ENCODE measurements at places on chromosomes 16 and 17.

DNA sequence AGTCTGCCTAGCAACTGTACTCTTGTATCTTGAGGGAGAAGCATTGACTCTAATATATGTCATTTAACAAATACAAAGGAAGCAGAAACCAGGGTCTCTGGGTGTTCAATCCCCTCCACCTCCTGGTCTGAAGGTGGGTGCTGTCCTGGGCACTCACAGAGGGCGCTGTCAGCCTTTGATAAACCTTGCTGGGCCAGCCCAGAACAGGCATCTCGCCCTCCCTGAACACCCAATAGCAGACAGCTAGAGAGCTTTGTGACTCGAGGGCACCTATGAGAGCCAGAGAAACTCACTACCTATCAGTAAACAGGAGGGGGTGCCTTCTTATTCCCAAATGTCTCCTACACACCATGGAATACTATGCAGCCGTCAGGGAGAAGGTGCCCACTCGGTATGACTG is 6.4 kb upstream of the PIPOX start:
- DNase-seq, result no peak

DNA sequence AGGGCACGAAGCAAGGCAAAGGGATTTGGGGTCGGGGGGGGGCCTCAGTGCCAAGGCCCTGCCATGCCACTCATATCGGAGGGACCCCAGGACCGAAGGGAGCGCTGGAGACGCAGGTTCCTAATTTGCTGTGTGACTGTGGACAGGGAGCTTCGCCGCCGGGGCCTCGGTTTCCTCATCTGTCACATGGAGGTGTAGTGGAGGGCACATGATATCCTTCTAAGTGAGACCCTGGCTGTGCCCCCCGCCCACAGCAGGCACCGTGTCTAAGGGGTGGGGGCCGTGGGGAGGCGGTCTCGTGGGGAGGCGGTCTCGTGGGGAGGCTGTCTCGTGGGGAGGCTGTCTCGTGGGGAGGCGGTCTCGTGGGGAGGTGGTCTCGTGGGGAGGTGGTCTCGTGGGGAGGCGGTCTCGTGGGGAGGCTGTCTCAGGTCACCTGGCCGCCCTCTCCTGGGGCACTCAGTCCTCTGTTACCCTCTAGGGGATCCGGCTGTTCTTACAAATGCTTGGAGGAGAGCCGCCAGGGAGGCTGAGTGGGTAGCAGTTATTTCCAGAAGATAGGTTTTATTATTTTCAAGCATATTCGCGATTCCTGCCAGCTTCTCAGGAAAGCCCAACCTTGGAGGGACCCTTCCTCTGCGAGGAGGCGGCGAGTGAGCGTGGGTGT is 205.0 kb downstream of the NTN1 start:
- no peak for DNase-seq

GRCh38 chr17:30310562-30310961 is 18.8 kb upstream of the BLMH start:
- no peak for DNase-seq

- no peak for DNase-seq
Observed at GRCh38 chr16:67529582-67530012, 968 bp downstream of the RIPOR1 start.

- DNase-seq, result no peak
Observed at GRCh38 chr16:57358086-57358420, 530 bp upstream of the CCL22 start.

- no peak for DNase-seq
Observed at GRCh38 chr17:3943240-3943891, 20.9 kb downstream of the ATP2A3 start.

GRCh38 chr16:69048328-69049120 is 56.9 kb upstream of the HAS3 start:
- no peak for DNase-seq

DNA sequence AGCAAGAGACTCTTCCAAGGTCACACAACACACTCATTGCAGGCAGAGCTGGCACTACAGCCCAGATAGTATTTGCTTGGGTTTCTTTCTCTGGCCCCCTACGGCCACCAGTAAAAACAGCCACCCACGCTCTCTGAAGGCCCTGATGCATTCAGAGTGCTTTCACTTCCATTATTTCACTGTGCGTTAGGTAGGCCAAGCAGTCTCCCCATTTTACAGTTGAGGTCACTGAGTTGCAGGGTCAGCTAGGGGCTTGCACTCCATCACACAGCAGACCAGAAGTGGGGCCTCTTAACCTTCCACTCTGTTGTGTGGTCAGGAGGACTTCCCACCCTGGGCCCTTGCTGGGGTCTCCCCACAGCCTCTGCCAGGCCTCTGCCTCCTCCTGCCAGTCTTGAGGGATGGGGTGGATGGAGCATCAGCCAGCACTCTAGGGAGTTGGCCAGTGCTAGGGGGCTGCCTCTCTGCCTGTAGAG is 2.5 kb downstream of the TBX21 start:
- DNase-seq, result no peak

DNA sequence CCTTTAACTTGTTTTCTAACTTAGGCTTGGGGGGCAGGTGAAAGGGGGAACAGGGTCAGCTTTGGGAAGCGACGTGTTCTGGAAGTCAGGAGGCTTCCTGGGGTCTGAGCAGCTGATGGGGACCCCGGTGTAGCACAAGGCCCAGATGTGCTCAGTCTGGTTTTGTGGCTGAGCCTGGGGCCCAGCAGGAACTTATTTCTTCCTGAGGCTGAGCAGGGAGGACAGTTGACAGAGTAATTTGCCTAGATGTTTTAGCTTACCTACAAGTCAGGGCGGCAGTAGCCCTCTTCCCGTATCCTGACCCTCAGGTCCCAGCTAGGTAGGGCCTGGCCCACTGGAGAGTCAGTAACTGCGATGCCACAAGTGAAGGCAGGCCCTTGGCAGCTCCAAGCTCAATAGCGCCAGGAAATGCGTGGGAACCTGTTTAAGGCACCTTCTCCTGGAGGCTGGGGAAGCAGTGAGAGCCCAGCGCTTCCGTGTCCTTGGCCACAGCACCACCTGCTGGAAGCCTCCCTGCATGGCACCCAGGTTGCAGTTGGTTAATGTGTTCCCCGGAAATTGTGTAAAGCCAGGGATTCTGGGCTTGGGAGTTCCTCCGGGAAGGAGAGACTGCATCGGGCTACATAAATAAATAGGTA is 5.2 kb downstream of the CCR7 start:
- DNase-seq, result peak; percentile 40

- peak; percentile 63 for DNase-seq
Observed at GRCh38 chr17:32341857-32342602, at the start of gene C17orf75. TSS of gene C17orf75 (minus strand) at chr17:32342173. CDS start at chr17:32342139, 34 bp downstream.

DNA sequence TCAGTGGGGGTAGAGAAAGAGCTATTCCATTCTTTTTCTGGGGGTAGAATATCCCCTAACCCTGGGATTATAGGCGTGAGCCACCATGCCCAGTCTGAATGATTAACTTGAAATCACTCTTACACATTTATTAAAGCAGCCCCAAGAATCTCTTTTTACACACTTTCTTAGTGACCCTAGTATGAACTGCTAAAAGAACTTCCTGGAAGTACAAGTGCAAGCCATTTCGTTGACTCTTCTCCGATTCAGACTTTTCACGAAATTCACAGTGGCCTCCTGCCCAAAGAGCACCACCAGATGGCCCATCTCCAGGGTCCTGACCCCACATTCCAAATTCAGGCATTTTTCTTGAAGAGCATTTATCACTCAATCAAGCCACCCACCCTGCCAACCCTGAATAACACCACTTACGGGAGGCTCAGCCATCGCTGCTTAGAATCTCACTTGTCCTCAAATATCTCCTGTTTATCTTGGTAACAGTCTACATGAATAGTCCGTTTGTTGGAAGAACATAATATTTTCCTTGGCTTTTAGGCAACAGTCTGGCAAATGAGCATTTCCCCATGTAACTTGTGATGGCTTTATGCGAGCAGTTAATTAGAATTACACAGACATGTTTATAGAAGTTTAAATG is 28.0 kb downstream of the ZNF423 start:
- DNase-seq, result no peak

DNA sequence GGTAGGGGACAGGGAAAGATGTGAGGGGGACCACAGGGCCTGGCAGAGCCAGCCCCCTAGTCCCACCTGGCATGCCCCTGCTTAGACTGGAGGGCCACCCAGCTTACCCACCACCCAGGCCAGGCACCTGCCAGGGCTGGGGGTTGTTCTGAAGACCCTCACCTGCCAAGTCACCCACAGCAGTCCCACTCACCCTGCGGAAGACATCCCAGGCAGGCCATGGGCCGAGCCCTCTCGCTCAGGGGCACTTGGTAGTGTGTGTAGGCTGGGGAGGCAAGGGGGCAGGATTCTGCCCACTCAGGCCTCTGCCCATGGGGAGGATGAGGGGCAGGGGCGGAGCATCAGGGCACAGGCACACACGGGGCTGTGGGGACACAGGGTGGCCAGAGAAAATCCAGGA is 4.0 kb downstream of the PLCD3 start:
- no peak for DNase-seq

GRCh38 chr16:60027351-60027750 is 1293.2 kb upstream of the GOT2 start:
- DNase-seq, result no peak

- no peak for DNase-seq
Observed at GRCh38 chr17:63423251-63423950, 22.7 kb downstream of the CYB561 start.

DNA sequence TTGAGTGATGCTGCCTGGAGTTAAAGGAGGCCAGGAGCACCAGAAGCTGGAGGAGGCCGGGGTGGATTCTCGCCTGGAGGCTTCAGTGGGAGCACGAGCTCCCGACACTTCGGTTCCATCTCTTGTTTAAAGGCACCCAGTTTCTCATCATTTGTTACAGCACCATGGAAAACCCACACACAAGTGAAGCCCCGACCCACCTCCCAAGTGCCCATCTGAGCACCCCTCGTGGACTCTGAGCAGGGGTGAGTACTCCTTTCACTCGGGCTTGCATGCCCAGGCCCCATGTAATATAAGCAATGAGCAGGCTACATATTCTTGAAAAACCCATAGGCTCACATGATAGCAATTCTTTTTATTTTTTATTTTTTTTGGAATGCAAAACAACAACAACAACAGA is 196.9 kb upstream of the MAF start:
- no peak for DNase-seq

- no peak for DNase-seq
Observed at GRCh38 chr16:71569621-71570020, 7.3 kb downstream of the TAT start.

- no peak for DNase-seq
Observed at GRCh38 chr17:78998311-78999055, 11.1 kb downstream of the CANT1 start.

DNA sequence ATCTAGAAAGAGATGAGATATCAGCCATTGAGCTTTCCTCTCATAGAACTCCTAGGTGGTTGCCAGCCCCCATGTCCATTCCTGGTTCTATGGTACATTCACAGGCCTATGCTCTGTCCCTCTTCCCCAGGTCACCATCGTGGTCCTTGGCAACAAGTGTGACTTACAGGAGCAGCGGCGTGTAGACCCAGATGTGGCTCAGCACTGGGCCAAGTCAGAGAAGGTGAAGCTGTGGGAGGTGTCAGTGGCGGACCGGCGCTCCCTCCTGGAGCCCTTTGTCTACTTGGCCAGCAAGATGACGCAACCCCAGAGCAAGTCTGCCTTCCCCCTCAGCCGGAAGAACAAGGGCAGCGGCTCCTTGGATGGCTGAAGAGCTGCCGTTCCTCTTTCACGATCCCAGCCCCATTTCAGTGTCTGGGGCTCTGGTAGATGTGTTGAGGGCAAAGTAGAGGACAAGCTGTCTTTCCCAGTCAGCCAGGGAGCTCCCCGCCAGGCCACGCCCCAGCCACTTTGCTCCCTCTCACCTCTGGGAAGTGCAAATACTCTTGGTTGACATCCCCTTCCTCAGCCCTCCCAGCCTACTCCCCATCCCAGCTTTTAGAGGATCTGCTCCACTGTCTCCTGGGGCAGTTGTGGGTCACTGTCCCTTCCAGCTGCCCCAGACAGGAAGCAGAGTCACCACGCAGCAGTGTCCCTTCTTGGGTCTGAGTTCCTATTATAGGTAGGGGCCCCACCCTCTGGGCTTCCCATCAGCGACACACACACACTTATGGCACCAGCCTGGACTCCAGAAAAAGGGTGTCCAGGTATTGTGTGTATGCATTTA is 3.8 kb downstream of the NKIRAS2 start:
- no peak for DNase-seq

DNA sequence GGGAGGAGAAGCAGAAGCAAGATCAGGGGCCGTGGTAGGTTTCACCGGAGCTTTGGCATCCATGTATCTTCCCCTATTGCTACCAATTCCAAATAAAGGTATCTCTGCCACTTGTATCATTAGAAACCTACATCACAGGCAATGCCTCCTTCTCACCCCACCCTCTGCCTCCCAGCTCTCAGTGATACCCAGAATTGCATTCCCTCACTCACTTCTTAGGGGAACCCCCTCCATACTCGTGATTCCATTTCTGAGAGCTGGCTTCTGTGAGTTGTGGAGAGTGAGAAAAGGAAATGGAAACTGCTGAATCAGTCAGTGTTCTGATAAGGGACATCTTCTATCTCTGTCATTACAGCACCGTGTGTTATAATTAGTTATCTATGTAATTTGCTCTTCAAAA is 2.3 kb upstream of the CCL3 start:
- DNase-seq, result no peak

DNA sequence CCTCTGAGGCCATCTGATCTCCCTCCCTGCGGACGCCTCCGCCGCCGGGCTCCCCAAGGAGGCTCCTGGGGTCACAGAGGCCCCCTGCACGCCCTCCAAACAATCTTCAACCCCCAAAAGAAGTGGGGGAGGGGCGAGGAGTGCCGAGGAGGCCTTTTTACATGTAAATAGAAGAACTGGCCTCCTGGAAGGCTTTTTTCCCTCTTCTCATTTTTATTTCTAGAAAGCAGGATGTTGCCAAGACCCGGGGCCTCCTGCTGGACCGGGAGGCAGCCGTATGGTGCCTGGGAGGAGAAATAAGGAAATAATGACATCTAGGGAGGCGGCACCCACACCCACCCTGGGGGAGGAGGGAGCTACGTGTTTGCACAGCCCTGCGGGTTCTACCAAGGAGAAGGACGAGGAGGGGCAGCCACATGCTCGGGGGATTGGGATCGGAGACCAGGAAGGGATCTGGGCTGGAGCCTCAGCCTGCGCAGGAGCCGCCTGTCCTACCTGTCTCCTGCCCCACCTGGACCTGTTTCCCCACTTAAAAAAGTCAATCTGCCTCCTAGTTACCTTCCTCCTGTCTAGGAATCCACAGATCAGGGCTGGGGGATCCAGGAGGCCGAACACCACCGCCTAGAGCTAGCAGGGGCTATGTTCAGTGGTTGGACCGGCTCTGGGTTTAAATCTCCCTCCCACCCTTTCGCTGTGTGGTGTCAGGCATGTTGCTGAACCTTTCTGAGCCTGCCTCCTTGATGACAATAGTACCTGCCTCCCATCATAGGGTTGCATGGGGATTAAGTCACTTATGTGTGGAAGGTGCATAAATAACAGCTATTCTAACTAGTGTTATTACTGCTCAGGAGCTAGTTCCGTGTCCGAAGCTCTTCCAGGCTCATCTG is 175.7 kb upstream of the GSE1 start:
- DNase-seq, result no peak

DNA sequence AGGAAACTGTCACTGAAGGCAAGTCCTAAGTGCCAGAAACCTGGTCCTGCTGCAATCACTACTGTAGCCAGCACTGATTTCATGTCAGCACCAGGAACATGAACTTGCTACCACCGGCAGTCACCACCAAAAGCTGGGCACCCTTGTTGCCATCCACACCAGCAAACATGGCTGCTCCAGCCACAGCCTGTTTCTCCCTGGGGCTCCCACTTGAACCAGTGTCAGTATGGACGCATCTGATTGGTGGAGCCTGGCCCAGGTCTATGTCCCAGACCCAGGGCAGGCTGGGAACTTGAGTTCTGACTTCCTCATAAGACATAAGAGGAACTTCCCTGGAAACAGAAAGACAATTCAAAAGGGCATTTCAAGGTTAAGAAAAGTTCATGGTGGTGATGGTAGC is 56.5 kb downstream of the COPRS start:
- DNase-seq, result no peak

Data from anterior cingulate cortex (tissue), 58 donors.